Cerebellar cortex (tissue), 1 donor: ENCODE measurements at places on chromosomes 16 and 17.

DNA sequence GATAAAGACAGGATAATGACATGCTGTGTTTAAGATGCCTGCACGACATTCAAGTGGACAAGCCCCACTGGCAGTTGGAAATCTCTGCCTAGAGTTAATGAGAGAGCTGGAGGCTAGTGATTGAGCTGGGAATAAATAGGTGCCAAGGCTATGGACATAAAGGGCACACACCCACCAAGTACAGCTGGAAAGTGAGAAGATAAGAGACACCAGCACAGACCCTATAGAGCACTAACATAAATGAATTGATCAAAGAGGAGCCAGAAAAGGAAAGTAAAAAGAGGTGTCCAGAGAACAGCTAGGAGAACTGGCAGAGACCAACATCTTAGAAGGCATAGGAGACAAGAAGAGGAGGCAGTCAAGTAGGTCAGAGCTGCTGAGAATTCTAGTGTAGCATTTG lies 101.2 kb downstream of the YPEL2 start:
- no peak for DNase-seq

- no peak for DNase-seq
Observed at GRCh38 chr17:22266231-22266630, 573.9 kb downstream of the KCNJ18 start.

DNA sequence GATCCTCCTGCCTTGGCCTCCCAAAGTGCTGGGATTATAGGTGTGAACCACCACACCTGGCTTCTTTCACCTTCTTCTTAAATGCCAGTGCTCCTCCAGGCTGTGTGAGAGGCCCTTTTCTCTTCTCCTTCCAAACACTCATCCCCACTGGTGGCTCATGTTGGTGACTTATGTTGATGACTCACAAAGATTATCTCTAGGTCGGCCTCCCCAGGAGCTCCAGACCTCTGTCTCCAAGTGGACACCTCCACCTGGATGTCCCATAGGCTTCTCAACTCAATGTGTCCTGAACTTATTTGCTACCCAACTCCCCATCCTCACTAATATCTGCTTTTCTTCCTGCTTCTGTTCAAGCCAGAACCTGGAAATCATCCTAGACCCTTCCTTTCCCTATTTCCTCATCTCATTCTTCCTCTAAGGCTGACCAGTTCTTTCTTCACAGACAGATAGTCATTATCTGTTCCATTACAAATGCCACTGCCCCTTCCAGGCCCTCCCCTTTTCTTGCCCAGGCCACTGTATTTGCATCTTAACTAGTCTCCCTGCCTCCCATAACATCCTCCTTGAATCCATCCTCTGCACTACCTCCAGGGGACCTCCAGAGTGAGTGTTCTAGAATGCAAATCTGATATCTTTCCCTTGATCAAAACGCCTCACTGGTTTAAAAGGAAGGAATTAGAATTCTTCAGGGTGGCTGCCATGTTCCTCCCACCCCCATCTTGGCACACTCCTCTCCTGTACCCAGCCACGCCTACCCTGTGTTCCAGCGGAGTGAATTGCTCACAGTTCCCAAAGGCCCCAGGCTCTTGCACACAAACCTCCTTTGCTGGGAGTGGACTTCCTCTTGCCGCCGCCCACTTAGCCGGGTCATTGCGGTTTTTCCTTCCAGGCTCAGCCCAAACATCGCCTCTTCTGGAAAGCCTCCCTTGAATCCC lies 34.8 kb upstream of the FBXO47 start:
- DNase-seq, result no peak

DNA sequence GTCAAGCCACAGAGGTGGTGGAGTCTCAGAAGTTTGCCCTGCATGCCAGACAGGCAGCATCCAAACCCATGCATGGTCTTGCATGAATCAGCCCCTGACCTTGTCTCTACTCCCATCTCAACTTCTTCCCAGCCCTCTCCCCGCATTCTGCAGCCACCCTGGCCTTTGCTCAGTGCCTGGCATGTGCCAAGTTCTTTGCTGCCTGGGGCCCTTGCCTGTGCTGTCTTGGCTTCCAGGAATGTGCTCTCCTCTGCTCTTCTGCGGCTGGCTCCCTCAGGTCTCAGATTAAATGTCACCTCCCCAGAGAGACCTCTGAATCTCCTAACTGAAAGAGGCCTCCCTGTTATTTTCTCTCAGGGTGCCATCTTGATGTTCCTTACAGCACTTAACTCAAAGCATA lies 17.6 kb downstream of the DRC3 start:
- no peak for DNase-seq

- no peak for DNase-seq
Observed at GRCh38 chr17:47823519-47823918, 1.9 kb upstream of the OSBPL7 start.

- DNase-seq, result no peak
Observed at GRCh38 chr16:20380782-20381181, 23.8 kb downstream of the PDILT start.

- no peak for DNase-seq
Observed at GRCh38 chr17:67708378-67708777, 9.4 kb upstream of the NOL11 start.

- peak; percentile 69 for DNase-seq
Observed at GRCh38 chr17:48804936-48805411, 12.1 kb downstream of the TTLL6 start.

GRCh38 chr17:68125111-68125870 lies 89.8 kb downstream of the KPNA2 start:
- no peak for DNase-seq

DNA sequence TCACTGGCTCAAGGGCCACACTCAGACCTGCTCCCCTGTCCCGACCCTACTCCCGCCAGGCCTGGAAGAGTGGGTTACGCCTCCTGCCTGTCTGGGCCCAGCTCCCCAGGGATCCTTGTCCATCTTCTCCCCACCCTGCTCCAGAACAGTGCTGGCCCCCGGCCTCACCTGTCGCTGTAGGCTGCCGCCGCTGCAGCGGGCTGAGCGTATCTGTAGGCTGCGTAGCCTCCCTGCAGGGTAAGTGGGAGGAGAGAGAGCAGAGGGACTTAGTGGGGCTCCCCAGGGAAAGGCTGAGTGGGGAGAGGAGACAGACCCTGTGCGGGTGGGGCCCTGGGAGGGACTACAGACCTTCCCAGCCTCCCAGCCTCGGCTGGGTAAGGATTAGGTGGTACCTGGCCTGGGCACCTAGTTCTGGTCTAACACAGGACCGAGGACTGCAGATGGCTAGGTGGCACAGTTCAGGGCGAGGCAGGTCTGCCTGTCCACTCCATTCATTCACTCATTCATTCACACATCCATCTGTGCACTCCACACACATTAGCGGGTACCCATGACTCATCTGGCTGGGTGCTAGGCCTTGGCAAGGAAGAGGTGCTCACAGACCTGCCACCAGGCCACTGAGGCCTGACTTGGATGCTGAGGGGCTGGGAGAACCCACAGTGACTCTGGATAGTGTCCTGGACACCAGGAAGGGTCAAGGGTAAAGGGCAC lies 20.9 kb downstream of the ENGASE start:
- DNase-seq, result no peak

GRCh38 chr16:31072540-31073141 lies 1.4 kb downstream of the ZNF668 start:
- peak; percentile 62 for DNase-seq

- no peak for DNase-seq
Observed at GRCh38 chr17:34763728-34764665, 184.6 kb downstream of the TMEM132E start.

DNA sequence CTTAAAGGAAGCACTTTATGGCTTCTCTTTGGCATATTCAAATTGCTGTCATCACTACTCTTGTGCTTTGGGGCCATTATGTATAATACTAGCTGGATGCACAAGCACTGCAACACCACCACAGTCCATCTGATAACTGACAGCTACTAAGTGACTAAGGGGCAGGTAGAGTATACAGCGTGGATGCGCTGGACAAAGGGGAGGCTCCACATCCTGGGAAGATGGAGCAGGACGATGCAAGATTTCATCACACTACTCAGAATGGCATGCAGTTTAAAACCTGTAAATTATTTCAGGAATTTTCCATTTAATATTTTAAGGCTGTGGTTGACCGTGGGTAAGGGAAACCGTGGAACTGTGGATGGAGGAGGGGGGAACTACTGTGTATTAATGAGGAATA lies 25.0 kb downstream of the MPRIP start:
- DNase-seq, result no peak

DNA sequence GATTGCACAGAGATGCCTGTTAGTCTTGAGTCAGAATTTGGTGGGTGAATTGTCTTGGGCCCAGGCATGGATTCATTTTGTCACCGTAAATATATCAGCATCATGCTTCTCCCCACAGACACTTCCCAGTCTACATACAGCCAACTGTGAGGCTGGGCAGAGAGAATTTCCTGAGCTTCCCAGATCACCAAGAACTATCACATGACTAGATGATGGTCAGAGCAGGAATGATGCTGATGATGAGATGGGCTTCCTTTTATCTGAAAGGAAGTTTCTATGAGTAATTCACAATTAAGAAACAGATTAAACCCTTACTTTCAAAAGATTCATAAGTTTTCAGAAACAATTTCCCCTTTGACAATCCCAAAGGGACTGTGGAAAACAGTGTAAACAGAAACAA lies 323 bp upstream of the KRTAP9-9 start:
- DNase-seq, result no peak

DNA sequence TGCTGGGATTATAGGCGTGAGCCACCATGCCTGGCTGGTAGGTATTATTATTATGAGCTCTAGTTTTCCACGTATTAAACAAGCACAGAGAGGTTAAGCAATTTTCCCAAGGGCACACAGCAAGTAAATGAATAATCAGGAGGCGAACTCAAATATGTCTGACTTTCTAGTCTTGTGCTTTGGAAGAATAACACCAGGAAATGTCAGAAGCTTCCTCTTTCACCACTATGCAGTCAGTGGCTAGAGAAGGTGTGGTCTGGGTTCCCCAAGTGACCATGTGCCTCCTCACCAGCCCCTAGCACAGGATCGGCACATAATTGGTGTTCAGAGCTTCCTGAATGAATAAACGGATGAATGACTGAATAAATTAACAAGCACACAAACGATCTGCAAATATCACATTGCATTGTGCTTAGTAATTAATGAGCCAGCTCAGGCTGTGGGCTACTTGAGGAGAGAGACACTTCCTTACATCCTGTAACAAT lies 21.6 kb upstream of the SCNN1B start:
- DNase-seq, result no peak

GRCh38 chr17:62064029-62064790 lies 868 bp downstream of the MED13 start:
- peak; percentile 19 for DNase-seq

- no peak for DNase-seq
Observed at GRCh38 chr16:57029161-57030160, 40.1 kb downstream of the NLRC5 start.
